Left lung (tissue), 14 donors: ENCODE measurements at places on chromosomes 16 and 17. TPM values are rescaled to one million over a fixed set of nuclear protein-coding genes. Genes with fewer than 3 reads are reported as not detected.

- no peaks in the 10 kb centered on the region for H3K27me3 ChIP-seq
- H3K36me3 ChIP-seq: no peaks in the 10 kb centered on the region
- no peak overlapping the region for H3K27ac ChIP-seq
- H3K4me1 ChIP-seq: no peaks in the 10 kb centered on the region
Measured at GRCh38 chr16:66286527-66286926, 80.0 kb upstream of the CDH5 start.

DNA sequence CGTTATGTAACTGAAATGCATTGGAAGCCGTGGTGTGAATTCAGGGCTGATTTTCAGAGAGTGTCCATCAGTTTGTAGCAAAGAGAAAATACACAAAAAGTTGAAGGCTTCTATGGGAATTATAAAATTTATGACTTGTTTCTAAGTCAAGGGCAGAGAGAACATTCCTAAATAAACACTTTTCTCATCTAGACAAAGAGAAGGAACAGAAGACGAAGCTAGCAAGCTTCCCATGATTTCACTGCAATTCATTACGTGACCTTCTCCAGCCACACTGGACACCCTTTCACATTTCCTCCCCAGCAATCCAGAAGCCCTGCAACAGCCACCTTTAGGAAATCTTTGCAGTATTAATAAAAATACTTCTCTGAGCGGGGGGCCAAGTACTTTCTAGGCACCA lies 67.8 kb downstream of the TMEM100 start:
- no peak overlapping the region for H3K27ac ChIP-seq
- H3K4me3 ChIP-seq: no peak overlapping the region
- DNase-seq: no peak
- H3K36me3 ChIP-seq: no peaks in the 10 kb centered on the region
- H3K4me1 ChIP-seq: no peaks in the 10 kb centered on the region
- H3K27me3 ChIP-seq: no peaks in the 10 kb centered on the region

- H3K4me1 ChIP-seq: peaks cover 30% of the 10 kb centered on the region
- H3K27me3 ChIP-seq: peaks cover 98% of the 10 kb centered on the region
Measured at GRCh38 chr17:48998587-48999440, 1.6 kb downstream of the IGF2BP1 start.

GRCh38 chr16:19863990-19864389 lies 20.7 kb downstream of the GPRC5B start:
- H3K4me3 ChIP-seq: no peak overlapping the region
- no peak for DNase-seq
- H3K36me3 ChIP-seq: no peaks in the 10 kb centered on the region
- H3K27ac ChIP-seq: no peak overlapping the region
- no peaks in the 10 kb centered on the region for H3K4me1 ChIP-seq

DNA sequence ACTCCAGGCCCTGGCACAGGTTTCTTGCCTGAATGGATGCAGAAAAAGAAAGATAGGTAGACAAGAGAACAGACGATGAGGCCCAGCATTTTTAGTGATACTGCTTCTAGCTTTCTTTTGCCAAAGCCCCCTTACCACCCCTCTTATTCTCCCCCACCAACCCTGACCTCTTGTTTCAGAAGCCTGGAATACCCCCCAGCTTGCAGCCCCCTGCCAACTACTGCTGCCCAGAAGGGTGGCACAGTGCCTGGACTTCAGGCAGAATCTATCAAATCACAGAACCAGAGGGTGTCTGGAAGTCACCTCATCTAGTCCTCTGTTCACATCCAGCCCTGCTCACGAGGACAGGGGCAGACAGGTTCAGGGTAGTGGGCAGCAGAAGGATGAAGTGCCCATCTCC lies 35.6 kb downstream of the NEUROD2 start:
- H3K27me3 ChIP-seq: peaks cover 15% of the 10 kb centered on the region
- H3K4me3 ChIP-seq: no peak overlapping the region
- peaks cover 14% of the 10 kb centered on the region for H3K4me1 ChIP-seq
- peaks cover 42% of the 10 kb centered on the region for H3K36me3 ChIP-seq
- DNase-seq: no peak

DNA sequence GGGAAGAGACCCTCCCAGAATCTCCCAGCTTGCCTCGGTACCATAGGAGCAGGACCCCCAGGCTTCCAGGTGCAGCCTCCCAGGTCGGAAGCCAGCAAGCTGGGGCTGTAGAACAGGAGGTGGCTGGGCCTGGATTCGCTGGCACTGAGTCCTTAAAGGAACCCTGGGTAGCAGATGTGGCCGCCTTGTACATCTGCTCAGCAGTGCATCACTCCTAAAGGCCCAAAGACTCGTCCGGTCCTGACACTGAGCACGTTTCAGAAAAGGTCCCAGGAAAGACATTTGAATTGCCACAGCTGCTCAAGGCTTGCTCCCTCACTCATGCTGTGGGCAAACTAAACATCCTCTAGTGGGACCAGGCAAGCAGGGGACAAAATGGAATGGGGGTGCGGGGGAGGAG lies 172.8 kb downstream of the RAB11FIP4 start:
- H3K4me1 ChIP-seq: peaks cover 16% of the 10 kb centered on the region
- no peak overlapping the region for H3K4me3 ChIP-seq
- no peak overlapping the region for H3K27ac ChIP-seq

DNA sequence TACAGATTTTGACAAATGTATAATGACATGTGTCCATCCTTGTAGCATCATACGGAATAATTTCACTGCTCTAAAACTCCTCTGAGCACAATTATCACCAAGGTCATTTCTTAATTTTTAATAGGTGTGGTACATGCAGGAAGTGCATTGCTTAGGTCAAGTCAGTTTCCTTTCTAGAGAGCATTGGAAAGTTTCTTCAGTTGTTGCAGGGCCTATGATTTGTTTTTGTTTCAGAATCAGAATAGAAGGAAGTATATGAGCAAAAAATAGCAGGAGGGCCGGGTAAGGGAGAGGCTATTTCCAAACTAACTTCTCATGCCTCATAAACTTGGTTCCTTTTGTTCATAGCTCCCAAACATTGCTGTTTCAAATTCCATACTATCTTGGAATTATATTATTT lies 24.0 kb upstream of the SLFN5 start:
- no peaks in the 10 kb centered on the region for H3K27me3 ChIP-seq
- H3K27ac ChIP-seq: no peak overlapping the region
- H3K4me1 ChIP-seq: no peaks in the 10 kb centered on the region
- H3K36me3 ChIP-seq: no peaks in the 10 kb centered on the region
- no peak for DNase-seq

DNA sequence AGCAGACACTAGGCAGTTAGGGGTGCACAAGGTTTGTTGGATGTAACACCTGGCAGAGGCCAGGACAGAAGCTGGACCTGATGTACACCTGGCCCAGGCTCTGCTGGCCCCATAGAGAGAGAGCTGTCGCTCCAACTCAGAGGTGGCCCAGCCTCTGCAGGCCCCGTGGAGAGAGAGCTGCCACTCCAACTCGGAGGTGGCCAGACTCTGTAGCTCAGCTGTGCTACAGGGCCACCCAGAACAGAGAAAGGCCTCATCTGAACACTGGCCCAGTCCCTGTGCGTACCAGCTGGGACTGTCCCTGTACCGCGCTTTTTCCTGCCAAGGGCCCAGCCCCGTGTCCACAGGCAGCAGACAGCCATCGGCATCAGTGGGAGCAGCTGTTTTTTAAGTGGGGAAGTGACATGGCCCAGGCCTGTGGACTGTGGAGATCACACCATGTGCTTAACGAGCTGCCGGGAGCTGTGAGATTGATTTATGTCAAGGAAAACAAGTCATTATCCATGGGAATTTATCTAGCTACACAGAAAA lies 176.4 kb upstream of the CHMP6 start:
- no peaks in the 10 kb centered on the region for H3K36me3 ChIP-seq
- H3K4me3 ChIP-seq: no peak overlapping the region
- DNase-seq: no peak
- peaks cover 17% of the 10 kb centered on the region for H3K4me1 ChIP-seq

DNA sequence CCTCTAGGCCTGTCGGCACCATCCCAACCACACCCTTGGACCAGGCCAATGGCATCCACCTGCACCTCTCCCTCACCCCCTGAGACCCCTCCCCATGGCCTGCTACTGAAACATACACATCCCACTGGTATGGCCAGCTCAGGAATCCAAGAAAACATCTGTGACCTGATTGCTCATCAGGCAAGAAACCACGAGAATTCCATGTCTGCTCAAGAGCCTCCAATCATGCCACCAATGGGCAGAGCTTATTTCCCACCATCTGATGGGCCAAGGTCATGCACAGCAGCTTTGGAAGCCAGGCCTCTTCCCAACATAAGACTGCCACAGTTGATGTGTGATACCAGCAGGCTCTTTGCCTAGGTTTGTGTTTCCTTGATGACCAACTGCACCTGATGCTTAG lies 190.1 kb downstream of the C16orf78 start:
- no peaks in the 10 kb centered on the region for H3K36me3 ChIP-seq
- DNase-seq: no peak
- no peak overlapping the region for H3K4me3 ChIP-seq
- H3K4me1 ChIP-seq: peaks cover 3% of the 10 kb centered on the region

Gene CWC25
- total RNA-seq: 15.0 TPM
